ENCODE measurements at places on chromosomes 7 and 10.

GRCh38 chr7:931871-932650, 22.4 kb downstream of the ADAP1 start:
- DNase-seq, result no peak

DNA sequence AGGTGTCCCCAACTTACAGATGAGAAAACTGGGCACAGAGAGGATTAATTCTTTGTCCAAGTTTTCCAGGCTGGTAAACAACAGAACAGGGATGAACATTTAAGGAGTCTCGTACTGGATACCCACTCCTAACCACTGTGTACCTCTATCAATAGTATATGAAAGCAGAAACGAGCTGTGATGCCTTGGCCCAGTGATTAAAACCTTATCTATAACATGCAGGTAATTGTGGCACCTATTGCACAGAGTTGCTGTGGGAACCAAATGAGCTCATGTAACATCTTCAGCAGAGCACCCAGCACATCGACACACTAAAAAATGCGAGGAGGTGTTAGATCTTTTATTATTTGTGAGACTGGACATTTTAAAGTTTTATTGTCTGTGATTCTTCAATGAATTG, 1.6 kb downstream of the TMEM273 start:
- no peak for DNase-seq

DNA sequence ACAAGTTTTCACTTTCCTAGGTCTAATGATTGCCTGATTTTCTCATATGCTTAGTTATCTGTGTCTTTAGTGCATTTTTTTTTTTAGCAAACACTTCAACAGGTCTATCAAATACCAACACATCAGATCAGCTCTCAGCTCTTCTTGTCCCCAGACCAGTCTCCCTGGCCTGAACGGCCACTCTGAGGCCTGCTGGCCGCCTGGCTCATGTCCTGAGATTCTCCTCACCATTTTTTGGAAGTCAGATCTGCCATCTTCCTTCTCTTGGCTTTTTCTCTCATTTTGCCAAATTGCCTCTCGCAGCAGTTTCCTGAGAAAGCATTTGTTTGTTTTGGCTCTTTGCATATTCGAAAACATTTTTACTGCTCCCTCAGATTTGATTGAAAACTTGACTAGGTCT, 29.3 kb downstream of the PPP2R2D start:
- DNase-seq, result no peak

DNA sequence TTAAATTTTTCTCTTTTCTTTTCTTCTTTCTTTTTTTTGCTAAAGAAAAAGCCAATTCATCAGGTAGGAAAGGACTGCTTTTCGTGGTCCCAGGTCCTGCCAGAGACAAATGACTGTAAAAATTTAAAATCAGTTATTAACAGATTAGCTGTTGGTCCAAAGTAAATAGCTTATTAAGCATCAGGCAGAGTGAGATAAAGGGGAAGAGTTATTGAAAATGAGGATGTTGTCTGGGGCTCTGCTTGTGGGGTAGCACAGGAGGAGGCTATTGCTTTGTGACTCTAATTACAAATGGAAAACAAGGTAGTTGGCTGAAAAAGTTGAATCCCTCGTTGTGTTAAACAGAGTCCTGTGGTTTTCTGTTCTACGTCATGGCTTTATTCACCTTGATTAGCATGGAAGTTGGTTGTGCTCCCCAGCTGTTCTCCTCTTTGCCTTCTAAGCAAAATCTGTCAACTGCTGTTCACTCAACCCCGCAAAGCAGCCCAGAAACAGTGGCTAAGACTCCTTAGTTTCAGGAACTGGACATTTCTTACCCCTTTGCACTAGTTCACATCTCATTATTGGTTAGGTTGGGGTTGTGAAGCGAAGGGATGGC, 128.9 kb downstream of the SNX10 start:
- no peak for DNase-seq

DNA sequence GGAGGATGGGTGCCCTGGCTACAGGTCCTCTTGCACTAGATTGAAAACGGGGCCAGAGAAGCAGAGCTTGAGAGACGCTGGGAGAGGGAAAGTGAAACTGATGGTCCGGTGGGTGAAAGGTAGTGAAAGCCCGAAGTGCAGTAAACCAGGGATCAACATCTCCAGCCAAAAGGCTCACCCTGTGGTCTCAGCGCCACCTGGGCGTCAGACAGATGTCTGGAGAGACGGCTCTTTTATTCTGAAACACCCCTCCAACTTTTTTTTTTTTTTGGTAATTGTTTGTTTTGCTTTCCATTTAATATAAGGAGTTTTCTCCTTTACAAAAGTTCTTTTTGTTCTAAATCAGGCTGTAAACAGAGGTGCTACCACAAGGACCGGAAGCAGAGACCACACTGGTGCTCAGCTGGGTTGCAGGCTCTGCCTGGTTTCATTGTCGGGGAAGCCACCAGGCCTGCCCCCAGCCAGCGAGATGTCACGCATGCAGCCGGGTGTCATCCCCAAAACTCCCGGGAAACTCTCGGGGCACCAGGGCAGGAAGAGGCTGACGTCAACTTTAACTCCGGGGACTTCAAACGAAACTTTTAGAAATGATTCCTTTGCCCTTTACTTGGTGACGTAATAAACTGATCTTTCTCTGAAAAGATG, 11.2 kb downstream of the IL2RA start:
- DNase-seq, result peak; percentile 90
